ENCODE measurements at places on chromosomes 1 and 21.

DNA sequence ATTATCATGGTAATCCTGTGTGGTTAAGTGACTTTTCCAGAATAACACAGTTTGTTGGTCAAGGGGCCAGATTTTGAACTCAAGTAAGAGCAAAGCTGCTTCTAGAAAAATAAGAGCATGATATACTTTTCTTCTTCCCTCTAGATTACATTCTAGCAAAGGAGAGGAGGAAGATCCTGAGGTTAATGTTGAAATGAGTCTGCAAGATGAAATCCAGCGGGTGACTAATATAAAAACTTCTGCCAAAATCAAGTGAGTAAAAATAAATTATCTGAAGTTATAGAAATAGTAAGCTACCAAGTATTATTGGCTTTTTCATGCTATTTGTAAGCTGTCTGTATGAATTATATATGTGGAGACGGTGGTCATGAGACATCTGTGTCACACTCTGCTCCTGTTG is 12.8 kb downstream of the WDR3 start:
- no peak for DNase-seq

DNA sequence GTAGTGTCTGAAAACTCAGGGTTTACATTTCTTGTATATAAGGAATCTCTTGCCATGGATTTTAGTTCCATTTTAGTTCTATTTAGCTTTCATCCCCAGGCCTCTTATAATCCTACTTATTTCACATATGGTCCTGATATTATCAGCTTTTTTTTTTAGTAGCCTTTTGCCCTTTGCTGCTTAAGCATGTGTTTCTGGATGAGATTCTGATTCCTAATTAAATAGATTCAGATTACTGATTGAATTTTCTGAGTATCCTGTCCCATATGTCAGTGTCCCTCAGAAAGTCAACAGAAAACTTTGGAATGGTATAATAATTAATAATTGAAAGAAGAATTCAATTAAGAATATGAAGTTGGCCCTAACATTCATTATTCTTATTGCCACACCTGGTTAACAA is 134.7 kb upstream of the HOOK1 start:
- no peak for DNase-seq

DNA sequence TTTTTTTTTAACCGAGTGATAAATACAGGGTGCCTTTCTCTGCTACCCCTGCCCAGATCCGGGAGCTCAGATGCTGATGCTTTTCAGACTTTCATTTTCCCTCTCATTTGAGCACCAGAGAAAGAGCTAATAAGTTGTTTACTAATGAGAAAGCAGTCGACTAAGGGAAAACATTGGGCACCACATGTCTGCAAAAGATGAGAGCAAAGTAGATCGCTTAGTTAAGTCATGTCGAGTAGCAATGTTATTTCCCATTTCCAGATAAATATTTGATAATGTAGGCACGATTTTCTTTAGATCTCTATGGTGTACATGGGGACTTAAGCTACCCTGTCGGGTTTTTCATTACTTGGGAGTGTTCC is 1.2 kb downstream of the PKN2 start:
- DNase-seq = no peak

DNA sequence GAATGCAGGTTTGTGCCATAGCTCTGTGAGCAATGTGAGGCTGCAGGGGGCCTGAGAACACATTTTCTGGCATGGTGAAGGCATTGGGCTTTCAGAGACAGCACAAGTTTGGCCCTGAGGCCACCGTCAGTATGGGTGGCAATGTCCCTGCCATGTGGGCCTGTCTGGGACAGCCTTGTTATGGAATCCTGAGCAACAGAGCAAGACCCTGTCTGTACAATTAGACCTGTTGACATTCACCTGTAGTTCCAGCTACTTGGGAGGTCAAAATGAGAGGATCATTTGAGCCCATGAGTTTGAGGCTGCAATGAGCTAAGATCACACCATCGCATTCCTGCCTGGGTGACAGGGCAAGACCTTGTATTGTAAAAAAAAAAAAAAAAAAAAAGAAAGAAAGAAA is 35.6 kb downstream of the PRDM15 start:
- DNase-seq = no peak

- DNase-seq = no peak
These were observed at the start of gene GBP6 for GRCh38 chr1:89363638-89364536. Gene GBP6, plus strand, starts transcription at chr1:89364059. Its CDS starts 4,493 bp downstream, at chr1:89368552.

DNA sequence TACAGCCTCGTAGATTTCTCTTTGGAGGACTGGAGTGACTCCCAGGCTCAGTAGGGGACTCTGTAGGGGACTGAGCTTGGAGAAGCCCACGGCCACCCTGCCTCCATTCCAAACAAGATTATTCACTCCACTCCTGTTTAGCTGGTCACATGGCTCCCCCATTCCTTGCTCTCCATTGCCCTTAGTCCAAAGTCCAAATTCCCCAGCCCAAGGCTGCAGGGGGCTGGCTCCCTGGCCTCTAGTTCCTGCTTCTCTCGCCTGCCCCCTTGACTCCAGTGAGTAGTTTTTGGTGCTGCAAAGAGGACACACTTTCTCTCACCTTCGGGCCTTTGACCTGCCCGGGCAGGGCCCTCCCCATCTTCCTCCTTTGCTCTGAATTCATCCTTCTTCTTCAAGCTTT is 403.3 kb downstream of the KIF26B start:
- no peak for DNase-seq

DNA sequence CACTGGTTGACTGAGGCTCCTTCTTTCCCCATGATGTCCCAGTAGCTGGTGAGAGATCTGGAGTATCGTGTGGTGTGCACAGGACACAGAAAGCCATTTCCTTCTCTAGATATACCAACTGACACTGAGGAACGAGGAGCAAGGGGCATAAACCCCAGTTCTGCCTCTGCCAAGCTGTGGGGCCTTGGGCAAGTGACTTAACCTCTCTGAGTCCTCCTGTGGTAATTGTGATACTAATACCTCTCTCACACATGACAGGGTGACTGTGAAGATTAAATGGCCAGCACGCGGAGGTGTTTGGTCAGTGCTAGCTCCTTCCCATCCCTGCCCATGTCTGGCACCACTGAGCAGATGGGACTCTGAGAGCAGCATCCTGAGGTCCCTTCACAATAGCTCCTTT is 26.3 kb upstream of the TCEA3 start:
- no peak for DNase-seq

DNA sequence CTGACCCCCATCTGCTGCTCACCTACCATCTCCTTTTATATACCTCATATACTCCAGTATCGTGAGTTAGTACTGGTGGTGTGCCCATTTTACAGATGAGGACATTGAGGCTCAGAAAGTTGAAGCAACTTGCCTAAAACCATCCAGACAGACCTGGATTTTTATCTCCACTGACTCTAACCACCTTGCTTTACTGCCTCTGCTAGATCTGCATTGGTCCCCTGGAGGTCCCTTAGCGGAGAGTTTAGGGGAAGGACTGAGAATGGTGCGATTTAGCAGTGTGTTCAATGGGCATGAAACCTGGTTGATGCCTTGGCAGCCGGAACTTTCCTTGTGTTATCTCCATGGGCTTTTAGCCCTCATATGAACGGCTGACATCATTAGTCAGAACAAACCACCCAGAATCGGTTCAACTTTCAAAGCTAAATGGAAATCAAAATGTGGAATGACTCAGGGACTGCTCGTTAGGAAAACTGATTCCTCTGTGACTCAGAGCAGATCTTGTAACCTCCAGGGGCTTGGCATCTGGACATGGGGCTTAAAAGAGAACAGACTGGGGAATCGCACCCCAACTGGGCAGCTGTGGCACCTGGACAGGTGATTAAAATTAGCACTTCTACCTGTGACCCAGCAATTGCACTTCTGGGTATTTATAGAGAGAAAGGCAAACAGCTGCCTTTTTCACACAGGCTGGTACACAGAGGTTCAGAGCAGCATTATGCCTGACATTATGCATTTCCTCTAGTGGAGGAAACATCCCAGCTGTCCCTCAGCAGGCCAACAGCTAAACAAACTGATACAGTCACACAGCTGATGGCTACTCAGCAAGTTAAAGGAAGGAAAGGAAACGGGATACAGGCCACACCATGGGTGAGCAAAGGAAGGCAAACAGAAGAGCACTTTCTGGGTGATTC is 25.3 kb downstream of the TMEM51 start:
- no peak for DNase-seq

GRCh38 chr1:89295187-89295586 is 22.5 kb upstream of the GBP5 start:
- no peak for DNase-seq

- no peak for DNase-seq
These were observed 18.0 kb upstream of the KPRP start for GRCh38 chr1:152739841-152740240.

Data from eye (tissue), 1 donor.